Activated gamma-delta T cell treated with anti-CD3 and anti-CD28 coated beads, Interleukin-2, amount 50 U/mL, for 16 hours (primary cell): ENCODE measurements at places on chromosomes 13 and 19.

- no peak for DNase-seq
Measured at GRCh38 chr19:55014714-55015113, 23.4 kb downstream of the GP6 start.

GRCh38 chr19:4305659-4306058 lies 1.3 kb downstream of the FSD1 start:
- DNase-seq = no peak

DNA sequence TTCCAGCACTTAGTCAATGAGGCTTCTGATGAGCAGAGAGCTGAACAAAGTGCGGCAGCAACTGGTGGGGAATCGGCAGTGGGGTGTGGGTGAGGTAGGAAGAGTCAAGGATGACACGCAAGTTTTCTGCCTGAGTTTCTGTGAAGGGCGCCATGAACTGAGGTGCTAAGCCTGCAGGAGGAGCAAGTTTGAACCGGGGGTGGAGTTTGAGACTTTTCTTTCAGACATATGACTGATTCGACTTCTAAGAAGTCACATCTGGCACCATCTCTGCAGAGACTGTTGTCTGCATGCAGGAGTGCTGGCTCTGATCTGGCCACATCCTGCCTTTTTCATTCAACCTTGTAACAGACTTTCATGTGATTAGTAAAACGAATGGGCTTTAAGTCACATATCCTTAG lies 14.8 kb upstream of the GPI start:
- DNase-seq = peak; percentile 58

- DNase-seq = no peak
Measured at GRCh38 chr13:43787997-43788396, 1.2 kb upstream of the ENOX1 start.

GRCh38 chr19:33706631-33707030 lies 84.9 kb downstream of the CHST8 start:
- DNase-seq = no peak

DNA sequence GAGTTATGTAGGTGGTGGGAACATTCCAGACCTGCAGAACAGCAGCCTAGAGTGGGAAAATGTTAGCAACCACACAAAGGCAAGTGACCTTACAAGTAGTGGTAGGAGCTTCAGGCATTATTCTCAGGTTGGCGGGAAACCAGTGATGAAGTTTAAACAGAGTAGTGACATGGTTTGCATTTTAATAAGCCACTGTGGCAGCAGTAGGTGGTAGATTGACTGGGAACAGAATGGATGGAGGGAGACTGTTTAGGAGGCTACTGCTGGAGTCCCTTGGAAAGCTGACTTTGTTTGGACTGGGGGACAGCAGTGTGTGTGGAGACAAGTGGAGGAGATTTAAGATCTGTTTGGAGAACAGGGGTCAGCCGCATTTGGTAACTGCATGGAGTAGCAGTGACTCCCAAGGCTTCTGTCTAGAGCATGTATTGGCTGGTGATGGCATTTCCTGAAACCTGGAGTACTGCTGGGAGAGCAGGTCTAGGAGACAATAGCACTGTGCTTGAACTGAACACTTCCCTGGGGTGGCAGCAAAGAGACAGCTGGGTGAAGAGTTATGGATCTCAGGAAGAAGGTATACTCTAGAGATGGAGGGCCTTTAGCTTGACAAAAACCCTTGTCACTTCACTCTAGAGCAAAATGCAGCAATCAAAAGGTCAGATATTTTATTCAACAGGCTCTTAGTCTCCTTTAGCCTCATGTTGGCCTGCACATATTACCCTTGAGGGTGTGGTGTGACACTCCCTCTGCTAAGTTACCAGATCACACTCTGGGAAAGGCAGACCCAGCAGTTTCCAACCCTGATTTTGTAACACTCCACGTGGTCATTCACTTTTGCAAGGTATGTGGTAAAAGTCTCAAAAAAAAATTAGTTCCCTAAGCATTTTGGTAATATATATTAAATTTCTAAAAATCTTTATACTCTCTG lies 70.3 kb downstream of the DHRS12 start:
- DNase-seq = no peak

GRCh38 chr19:55206664-55207500 lies 2.4 kb downstream of the PTPRH start:
- DNase-seq = no peak

DNA sequence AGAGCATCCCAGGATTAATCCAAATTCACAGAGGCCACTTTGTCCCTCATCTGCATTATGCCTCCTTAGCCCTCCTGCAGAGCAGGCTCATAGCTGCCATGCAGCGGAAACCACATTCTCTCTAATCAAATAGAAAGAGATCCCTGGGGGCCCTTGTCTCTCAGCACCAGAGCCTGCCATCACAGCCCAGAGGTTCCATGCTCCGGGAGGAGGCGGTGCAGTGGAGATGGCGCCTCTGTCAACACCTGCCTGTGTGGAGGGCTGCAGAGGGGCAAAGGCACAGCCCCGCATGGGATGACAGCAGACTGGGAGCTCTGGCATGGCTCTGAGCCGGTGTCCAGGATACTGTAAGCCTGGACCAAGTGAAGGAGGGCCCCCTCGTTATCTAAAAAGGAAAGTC lies 111.3 kb downstream of the SLC7A1 start:
- no peak for DNase-seq

DNA sequence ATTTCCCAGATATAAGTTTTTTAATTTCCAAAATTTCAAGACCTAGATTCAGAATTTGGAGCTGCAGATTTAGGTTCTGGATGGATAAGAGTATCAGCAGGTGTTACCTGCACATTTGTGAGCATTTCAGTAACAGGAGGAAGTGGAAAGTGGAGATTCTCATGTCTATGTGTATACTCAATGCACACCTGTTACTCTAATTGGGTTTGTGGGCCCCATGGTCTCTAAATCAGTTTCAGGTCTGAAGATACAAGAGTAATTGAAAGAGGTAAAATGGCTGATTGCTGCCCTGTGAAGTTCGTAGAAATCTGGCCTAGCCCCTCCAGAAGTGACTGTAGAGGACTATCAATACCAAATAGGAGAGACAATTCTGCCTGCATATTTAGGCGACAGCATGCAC lies 13.9 kb downstream of the ZNF675 start:
- DNase-seq = no peak
